ENCODE measurements at places on chromosomes 1 and 21.

GRCh38 chr1:223319398-223319797, 44.6 kb downstream of the SUSD4 start:
- no peak for DNase-seq

DNA sequence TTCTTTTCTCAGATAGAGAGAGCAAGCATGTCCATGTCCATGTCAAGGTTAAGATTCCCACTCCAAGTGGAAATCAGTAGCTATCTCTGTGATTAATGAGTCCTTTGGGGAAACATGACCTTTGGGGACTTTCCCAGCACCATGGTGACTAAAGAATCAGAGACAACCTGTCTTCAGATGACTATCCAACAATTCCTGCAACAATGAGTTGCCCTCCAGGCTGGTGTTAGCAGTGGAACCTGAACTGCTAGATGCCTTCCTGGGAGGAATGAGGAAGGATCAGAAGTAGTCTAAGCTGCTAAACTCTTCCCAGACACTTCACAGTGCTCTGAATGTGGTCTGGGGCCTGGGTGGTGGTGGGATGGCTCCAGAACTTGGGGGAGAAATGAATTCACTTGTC, 6.5 kb downstream of the S100A9 start:
- DNase-seq = no peak

GRCh38 chr1:20192871-20193411, 6.6 kb upstream of the PLA2G2C start:
- DNase-seq = no peak

- peak; percentile 30 for DNase-seq
These were observed 167.7 kb downstream of the ACTL8 start for GRCh38 chr1:17922833-17923232.

DNA sequence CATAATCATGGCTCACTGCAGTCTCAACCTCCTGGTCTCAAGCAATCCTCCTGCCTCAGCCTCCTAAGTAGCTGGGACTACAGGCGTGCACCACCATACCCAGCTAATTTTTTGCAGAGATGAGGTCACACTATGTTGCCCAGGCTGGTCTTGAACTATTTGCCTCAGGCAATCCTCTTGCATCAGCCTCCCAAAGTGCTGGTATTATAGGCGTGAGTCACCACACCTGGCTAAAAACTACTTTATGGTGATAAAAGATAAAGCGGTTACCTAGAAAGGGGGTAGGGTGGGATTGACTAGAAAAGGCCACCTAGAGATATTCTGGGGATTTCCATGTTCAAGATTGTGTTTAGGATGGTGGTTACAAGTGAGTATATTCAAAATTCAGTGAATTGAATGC, 5.0 kb downstream of the TSTD1 start:
- DNase-seq = no peak

GRCh38 chr1:15989776-15990175, 13.9 kb upstream of the ZBTB17 start:
- DNase-seq = no peak

DNA sequence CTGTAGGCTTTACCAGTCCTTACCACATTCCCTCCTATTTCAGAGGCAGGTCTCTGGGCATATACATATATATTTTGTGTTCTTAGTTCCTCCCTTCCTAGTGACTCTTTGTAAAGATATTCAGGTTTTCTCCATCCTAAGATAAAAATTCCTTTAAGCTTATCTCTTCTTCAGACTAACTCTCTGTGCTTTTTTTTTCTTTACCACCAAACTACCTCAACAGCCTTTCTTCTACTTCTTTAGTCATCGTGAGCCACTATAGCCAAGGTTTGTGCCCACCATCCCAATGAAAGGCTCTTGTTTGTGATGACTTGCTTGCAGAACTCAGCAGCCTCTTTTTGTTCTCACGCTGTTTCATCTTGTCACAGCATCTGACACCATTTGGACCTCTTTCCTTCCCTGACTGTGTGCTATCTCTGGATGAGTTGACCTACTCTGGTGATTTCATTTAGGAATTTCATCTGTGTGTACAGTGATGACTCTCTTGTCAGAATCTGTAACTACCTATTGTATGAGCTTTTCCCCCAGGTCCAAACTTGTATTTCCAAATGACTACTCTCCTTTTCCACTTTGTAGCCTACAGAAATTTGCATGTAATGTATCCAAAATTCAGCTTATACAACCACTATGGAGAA, 59.0 kb upstream of the MACF1 start:
- no peak for DNase-seq

- peak; percentile 28 for DNase-seq
These were observed 688 bp upstream of the CHD5 start for GRCh38 chr1:6180707-6181311.

DNA sequence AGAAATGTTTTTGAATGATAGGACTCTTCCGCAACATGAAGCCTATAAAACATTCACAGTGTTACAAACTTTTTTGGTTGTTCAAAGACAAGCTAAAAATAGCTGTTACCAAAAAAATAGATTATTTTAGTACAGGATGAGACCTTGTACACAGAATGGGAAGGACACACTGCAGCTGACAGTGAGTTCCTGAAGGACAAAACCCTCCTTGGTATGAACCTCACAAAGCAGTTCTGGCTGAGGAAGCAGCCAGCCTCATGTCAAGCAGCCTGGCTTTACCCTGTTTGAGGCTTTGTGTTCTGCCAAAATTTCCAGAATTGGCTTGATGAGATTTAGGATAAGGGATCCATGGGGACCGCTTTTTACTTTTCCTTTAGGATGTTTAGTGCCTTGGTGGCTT, 93.7 kb downstream of the RGL1 start:
- DNase-seq = no peak

GRCh38 chr1:161196521-161197451, 2.1 kb downstream of the ADAMTS4 start:
- DNase-seq = no peak

DNA sequence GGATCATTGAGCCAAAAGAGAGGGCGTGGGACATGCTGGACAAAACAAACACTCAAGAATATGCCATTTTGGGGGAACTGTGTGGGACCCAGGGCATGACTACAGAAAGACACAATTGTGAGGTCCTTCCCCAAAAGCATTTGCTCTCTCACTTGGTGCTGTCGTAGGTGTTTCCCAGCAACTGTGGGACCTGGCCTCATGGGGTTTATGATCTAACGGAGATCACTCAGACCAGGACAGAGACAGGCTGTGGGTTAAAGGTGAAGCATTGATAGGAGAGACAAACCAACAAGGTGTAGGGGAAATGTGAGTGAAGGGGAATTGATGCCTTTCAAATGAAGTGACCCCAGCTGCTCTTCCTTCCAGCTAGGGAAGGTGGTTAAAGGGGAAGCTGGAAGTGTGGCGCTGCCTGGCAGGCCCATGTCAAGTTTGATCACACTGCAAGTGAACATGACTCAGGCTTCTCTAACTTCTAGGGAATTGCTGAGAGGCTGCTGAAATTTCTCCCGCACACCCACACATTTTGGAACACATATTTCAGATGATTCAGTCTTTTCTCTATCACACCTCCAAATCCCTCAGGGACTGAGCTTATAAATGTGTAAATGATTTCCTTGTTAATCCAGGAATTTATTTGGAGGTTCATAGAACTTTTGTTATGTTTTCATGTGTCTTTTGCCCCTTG, 30.2 kb downstream of the TRAF5 start:
- DNase-seq = no peak

DNA sequence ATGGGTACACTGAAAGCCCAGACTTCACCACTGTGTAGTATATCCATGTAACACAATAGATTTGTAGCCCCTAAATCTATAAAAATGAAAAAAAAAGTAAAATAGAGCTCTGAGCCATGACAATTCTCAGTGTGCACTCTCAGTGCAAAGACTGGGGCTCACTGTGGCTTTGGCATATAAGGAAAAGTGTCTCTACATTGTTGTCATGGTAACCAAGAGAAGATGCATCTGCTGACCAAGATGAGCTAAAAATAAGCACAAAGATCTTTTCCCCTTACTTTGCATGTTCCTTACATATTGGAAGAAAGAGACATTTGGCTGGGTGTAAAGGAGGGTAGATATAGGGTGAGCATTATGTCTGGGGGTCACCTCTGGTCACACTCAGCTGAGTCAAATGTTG, 12.0 kb downstream of the PGLYRP4 start:
- no peak for DNase-seq

DNA sequence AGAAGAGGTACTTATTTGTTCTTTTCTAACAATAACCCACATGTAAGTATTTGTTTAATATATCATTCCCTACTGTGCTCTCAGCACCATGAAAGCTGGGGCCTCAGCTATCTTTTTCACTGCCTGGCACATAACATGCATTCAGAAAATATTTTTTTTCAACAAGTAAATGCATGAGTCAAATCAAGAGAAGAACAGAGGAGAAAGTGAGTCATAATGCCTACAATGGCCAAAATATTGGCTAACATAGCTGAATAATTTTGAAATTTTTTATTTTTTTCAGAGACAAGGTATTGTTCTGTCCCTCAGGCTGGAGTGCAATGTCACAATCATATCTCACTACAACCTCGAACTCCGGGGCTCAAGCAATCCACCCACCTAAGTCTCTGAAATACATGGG, 252.2 kb upstream of the ADAMTS5 start:
- no peak for DNase-seq

- DNase-seq = no peak
These were observed 118.8 kb upstream of the PBX1 start for GRCh38 chr1:164440232-164440631.

DNA sequence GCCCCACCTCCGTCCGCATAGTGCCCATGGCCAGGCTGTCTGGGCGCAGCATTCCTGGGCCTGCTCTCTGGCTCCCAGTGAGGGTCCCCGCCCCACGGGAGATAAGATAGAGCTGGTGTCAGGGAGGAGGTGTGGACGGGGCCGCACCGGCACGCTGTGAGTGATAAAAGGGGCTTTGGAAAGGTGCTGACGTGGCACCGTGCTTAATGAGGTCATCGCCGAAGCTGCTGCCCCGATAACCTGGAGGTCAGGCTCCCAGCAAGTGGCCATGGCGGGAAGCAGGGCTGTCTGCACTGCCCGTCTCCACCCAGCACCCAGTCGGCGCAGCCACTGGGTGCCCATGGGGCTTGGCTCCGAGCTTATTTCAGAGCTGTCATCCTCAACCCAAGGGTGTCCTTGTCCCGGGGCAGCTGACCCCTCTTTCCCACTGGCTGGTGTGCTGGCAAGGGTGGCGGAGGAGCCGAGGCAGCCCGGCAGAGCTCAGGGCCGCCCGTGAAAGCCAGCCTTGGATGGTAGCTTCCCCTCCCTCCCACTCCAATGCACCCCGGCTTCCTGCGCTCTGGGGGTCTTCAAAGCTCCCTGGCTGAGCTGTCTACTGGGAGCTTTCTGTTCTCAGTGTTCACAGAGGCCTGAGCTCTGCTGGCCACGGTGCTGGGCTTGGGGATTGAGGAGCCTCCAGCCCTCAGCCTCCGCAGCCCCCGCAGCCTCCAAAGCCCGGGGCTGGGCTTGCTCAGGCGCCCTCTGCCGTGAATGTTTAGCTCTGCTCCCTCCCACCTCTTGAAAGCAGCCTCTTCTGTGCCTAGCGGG, 105.1 kb upstream of the ARHGEF16 start:
- no peak for DNase-seq

- DNase-seq = no peak
These were observed 225.8 kb upstream of the RUNX1 start for GRCh38 chr21:35274923-35275322.

GRCh38 chr1:51240084-51240483, 4.0 kb downstream of the RNF11 start:
- no peak for DNase-seq

DNA sequence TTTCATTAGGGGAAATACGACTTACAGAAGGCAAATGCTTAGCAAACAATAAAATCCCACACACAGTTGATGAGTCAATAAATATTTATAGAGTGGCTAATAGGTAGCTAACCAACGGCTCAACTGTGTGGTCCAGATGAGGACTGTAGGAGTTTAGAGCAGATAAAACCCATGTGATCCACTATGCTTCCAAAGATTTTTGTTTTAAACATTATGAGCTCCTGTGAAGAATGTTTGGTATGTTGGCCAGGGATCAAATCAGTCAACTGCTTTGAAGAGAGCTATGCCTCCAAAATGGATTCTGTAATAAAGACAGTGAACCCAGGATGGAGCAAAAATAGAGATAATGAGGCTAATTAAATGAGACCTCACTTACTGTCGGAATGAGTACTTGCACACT, 72.3 kb upstream of the COL11A1 start:
- DNase-seq = no peak

DNA sequence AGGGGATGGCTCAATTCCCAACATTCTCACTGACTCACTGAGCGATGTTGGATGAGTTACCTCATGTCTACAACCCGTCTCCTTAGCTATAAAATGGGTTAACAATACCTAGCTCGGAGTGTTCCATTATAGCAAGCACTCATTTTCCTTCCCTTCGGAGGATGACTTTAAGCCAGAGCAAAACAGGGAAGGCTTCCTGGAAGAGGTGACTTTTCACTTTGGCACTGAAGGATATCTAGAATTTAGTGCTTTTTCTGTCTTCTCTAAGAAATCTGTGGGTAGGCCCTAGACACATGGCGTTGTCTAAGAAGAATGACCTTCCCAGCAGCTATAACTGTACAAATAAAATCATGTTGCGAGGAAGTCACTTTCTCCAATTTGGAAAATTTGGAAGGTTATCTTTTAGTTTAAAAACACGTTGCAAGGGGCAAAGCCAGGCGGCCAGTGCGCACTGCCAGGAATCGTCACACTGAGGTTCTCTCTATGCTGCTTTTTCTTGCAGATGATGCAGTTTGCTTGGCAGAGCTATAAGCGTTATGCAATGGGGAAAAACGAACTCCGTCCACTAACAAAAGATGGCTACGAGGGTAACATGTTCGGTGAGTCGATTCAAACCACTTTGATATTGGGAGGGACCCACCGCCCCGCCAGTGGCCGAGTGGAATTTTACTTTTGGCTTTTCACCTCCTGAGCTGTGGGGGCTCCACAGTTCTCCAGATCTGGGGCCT, 69.5 kb downstream of the MAN1C1 start:
- no peak for DNase-seq

All from NCI-H1105 (cell line).